ENCODE measurements at places on chromosomes 7 and 10.

DNA sequence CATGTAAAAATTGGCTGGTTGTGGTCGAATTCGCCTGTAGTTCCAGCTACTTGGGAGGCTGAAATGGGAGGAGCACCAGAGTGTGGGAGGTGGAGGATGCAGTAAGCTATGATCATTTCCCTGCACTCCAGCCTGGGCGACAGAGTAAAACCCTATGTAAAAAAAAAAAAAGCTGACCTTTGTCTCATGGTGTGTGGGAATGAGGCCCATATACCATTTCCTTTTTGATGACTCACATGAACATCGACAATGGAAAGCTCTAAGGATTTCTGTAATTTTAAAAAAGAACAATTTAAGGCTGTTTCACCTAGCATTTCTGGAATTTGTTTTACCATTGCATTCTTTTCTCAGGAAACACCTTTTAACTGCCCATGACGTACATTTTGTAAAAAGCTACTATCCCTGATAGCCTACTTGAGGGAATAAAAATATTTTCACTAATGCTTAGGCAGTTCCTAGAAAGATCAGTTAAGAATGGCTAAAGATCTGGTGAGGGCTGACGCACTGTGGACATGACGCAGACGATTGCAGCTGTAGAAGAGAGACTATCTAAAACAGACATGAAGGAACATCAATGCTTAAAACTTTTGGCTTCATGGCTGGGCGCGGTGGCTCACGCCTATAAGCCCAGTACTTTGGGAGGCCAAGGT lies 400.6 kb upstream of the IGFBP3 start:
- no peak for DNase-seq

GRCh38 chr7:105057472-105057871 lies 43.5 kb downstream of the KMT2E start:
- no peak for DNase-seq

DNA sequence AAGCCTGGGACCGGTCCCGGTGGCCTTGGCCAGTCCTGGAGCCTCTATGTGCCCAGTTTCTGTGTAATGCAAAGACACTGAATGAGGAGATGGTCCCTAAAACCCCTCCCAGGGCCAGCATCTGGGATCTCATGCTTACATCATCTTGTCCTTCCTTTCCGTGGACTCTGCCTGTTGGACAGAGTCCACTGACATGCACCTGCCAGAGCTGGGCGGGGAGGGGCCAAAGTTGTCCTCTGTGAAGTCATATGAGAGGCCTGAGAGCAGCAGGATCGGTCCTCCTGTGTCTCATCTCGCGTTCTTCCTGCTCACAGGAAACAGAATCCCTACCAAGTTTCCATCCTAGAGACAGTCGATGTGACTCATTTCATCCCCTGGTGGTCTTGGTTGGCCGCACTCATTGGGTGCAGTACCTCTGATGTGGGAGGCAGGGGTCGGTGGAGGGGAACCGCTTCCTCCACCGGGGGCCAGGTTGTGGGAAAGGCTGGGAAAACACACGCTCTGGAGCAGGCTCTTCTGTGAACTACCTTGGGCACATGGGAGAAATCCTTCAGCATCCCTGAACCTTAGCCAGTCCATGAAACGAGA lies 389.6 kb upstream of the PODXL start:
- no peak for DNase-seq

GRCh38 chr7:127478024-127478355 lies 85.5 kb upstream of the ZNF800 start:
- no peak for DNase-seq

GRCh38 chr7:123966936-123967335 lies 41.9 kb downstream of the SPAM1 start:
- DNase-seq: no peak

- DNase-seq: no peak
These were observed 193.1 kb downstream of the EBF3 start for GRCh38 chr10:129771024-129771423.
